NCI-H345 (cell line): ENCODE measurements at places on chromosomes 2 and 18.

GRCh38 chr18:72128649-72129048 is 415.5 kb downstream of the CBLN2 start:
- no peak for DNase-seq

GRCh38 chr2:148653437-148653836 is 8.9 kb downstream of the EPC2 start:
- DNase-seq: no peak

GRCh38 chr18:23137097-23137635 is 1.9 kb downstream of the CABLES1 start:
- DNase-seq: no peak

GRCh38 chr2:135636982-135637381 is 104.7 kb upstream of the UBXN4 start:
- no peak for DNase-seq

- DNase-seq: no peak
Observed at GRCh38 chr2:54239427-54239826, 16.6 kb downstream of the TSPYL6 start.

- no peak for DNase-seq
Observed at GRCh38 chr18:49647496-49648168, 85.8 kb downstream of the LIPG start.

DNA sequence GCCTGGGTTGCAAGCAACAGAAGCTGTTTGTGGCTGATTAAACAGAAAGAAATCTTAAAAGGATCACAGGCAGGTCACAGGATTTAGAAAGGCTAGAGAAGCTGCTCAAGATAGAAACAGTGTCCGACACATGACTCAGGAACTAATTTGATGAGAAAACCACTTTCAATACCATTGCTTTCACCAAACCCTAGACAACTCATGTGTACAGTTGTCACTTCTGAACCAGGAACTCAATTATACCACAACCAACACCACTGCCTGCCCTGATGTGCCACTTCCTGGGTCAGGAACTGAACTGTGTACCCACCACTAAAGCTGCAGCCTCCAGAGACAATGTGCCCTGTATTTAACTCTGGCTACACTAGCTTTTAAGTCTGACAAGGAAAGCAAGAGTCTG is 56.0 kb downstream of the TMEM247 start:
- no peak for DNase-seq

- no peak for DNase-seq
Observed at GRCh38 chr2:10370895-10371294, 68.2 kb downstream of the HPCAL1 start.

DNA sequence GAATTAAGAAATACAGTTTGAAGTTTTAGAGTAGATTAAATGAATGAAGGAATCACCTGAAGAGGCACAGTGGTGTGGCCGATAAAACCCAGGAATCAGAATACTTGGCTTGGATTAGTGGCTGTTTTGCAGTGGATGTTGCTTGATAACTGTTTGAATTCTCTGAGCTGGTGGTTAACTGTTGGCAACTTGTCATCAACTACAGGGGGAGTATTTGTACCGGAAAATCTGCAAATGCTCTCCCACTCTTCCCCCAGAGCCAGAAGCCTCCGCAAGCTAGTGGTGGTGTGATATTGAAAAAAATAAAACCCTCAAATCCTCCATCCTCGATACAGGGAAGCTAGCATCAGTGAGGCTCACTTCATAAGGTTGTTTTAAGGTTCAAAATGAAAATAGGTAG is 326.7 kb downstream of the DPP10 start:
- DNase-seq: no peak

- DNase-seq: no peak
Observed at GRCh38 chr2:98550165-98550564, 58.1 kb downstream of the COA5 start.

- DNase-seq: no peak
Observed at GRCh38 chr2:224382973-224383555, 18.8 kb downstream of the FAM124B start.

DNA sequence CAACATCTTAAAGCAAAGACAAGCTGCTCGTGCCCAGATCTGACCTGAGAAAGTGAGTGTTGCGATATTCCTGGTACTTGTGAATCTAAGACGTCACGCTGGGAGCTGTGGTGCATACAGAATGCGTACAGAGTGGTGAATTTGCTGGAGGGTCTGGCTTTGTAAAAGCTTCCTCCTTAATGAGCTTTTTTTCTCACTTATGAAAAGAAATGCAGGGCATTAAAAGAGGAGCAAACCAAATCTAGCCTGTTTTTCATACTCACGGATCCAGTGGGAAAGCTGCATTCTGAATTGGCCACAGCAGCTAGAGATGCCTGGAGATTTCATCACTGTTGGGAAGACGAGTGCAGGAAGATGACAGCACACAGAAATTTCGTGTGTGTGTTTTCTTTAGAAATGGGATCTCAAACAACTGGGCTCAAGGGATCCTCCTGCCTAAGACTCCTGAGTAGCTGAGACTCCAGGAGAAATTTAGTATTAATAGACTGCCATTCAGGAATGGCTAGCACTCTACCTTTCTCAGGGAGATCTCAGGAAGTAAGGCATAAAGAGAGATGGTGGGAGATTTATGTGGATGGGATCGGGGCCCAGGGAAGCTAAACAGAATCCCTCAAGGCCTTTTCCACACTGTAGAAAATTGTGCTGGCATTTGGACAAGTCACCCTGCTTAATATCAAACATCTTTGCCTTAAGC is 181.3 kb downstream of the ALPK2 start:
- no peak for DNase-seq

DNA sequence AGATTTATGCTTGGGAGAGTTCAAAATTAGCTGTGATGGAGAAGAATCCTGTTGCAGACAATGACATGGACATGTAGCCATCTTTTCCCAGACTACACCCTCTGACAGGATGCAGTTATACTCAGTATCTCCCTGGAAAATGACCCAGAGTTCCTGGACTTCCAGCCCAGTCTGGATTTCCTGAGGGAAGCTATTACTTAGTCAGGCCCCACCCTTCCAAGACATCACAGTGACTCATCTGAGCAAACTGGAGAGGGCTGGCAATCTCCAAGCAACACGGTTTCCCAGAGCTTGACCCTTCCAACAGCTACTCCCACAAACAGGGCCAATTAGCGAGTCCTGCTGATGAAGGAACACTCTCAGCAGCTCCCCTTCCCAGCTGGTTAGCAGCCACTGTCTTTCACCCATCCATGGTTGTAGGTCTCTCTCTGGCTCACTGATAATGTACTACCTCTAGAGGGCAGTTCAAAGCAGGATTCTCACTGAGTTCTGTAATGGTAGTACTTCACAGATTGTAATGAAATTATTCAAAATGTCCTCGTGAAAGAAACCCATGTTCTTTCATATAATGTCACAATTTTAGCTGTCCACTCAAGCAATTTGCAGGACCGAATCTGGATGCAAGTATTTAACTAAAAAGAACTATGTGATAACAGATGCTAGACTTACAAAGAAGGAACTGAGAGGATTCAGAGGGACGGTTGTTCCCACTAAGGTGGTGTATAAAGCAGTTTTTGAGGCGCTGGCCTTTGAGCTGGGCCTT is 110.2 kb downstream of the MDH1 start:
- peak; percentile 52 for DNase-seq

DNA sequence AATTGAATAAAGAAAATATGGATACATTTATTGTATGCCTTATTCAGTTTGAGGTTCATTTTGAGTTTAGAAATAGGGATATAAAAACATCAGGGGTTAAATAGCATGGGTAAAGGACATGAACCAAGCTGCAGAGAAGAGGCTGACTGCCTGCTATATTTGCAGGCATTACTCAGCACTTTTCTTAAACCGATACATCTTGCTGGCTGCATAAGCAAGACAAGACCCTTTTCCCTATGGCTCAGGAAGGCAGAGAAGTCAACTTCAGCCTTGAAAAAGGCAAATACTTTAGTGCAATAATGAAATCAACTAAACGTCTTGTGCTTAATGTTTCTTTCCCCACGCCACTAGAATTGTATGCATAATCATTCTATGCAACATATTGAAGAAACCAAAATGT is 36.4 kb downstream of the SCN1A start:
- no peak for DNase-seq

- peak; percentile 49 for DNase-seq
Observed at GRCh38 chr18:75139226-75139911, 69.6 kb downstream of the PTGR3 start.

GRCh38 chr2:8632755-8633154 is 49.1 kb upstream of the ID2 start:
- DNase-seq: no peak

DNA sequence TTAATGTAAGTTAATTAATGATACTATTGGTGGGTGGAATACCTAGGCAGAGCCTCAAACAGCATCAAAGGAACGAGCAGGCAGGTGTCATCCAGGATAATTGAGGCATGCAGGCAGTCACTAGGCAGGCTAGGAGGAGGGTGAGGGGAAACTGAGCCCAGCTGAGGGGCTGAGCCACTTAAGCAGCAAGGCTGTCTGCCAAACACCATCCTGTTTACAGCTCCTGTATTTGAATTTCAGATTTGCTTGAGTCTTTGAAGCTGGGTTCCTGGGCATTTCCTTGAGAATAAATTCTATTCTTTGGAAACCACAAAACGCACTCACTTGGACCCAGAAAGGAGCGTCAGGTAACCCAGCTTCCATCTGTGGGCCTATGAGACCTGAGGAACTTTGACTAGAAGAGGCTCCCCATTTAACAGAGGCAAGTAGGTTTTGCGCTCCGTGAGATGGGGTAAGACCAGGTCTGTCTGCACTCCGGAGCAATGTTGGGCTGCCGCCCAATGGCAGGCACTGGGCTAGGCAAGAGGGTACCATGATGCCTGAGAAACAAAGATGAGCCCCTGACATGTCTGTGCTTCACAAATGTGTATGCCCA is 2.0 kb downstream of the EDAR start:
- no peak for DNase-seq

- no peak for DNase-seq
Observed at GRCh38 chr18:9961041-9961440, 47.2 kb downstream of the VAPA start.

DNA sequence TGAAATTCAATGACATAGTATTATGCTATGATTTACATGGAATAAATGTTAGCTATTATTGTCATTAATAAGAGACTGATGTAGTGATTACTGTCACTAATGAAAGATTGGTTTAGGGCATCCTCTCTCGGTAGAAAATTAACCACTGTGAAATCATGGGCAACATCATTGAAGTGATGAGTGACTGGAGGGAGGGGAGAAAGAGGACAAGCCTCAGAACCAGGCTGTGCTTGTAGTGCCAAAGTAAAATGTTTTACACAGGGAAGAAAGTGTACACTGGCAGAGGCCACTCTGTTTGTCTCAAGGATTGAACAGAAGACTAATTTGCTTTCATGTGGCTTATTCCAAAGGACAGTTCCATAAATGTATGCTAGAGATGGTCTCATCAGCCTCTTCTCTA is 456.2 kb upstream of the TCF4 start:
- DNase-seq: no peak

GRCh38 chr2:191347881-191348280 is 102.7 kb downstream of the MYO1B start:
- DNase-seq: no peak

GRCh38 chr2:15539999-15540398 is 21.1 kb downstream of the NBAS start:
- DNase-seq: no peak

GRCh38 chr18:48750485-48751175 is 200.1 kb downstream of the SMAD7 start:
- no peak for DNase-seq

GRCh38 chr2:238344517-238344916 is 24.2 kb downstream of the TRAF3IP1 start:
- DNase-seq: no peak
